ENCODE measurements at places on chromosomes 2 and 18. TPM values are rescaled to one million over a fixed set of nuclear protein-coding genes. Genes with fewer than 3 reads are reported as not detected.

DNA sequence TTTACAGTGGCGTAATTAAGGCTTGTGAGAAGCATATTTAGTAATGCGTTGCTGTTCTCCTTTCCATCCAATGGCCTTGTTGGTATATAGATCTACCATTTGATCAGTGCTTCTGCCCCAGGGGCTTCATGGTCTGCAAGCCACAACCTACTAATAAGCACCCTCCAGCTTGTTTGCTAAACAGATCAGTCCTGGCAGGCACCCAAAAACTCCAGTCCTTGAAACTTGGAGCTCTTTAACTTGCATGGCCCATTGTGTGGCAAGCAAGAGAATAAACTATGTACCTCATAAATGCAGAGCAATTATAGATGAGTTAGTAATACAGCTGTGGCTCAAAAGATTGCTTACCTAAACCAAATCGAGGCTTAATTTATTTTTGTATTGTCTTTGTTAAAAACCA is 158.5 kb downstream of the FTCDNL1 start:
- H3K27ac ChIP-seq = no peak overlapping the region
- no peaks in the 10 kb centered on the region for H3K4me1 ChIP-seq
- no peak overlapping the region for H3K4me3 ChIP-seq
- no peaks in the 10 kb centered on the region for H3K36me3 ChIP-seq
- no peak for DNase-seq

GRCh38 chr18:59951591-59951990 is 51.8 kb downstream of the PMAIP1 start:
- no peak for DNase-seq
- no peaks in the 10 kb centered on the region for H3K4me1 ChIP-seq
- no peaks in the 10 kb centered on the region for H3K27me3 ChIP-seq
- H3K27ac ChIP-seq = no peak overlapping the region

- no peak for DNase-seq
- no peaks in the 10 kb centered on the region for H3K27me3 ChIP-seq
- no peak overlapping the region for H3K4me3 ChIP-seq
- H3K4me1 ChIP-seq = no peaks in the 10 kb centered on the region
- no peak overlapping the region for H3K27ac ChIP-seq
- H3K36me3 ChIP-seq = peaks cover 96% of the 10 kb centered on the region
Observed at GRCh38 chr2:134950886-134951285, 32.3 kb downstream of the CCNT2 start.

The KCNJ3 gene
- total RNA-seq = not detected

The DHRS9 gene
- 0.27 TPM for total RNA-seq

The IL1RL1 gene
- total RNA-seq = 2.9 TPM

The DLX1 gene
- 0.17 TPM for total RNA-seq

Measured in psoas muscle (tissue), 8 donors.